ENCODE measurements at places on chromosomes 4 and X.
A peak's percentile ranks its signal among the peaks of the same experiment; 100 is the strongest.

- DNase-seq: no peak
Observed at GRCh38 chrX:96971812-96972211, 88.1 kb downstream of the RPA4 start.

- DNase-seq: peak; percentile 92
Observed at GRCh38 chrX:48021026-48021900, 14.5 kb downstream of the SPACA5 start.

DNA sequence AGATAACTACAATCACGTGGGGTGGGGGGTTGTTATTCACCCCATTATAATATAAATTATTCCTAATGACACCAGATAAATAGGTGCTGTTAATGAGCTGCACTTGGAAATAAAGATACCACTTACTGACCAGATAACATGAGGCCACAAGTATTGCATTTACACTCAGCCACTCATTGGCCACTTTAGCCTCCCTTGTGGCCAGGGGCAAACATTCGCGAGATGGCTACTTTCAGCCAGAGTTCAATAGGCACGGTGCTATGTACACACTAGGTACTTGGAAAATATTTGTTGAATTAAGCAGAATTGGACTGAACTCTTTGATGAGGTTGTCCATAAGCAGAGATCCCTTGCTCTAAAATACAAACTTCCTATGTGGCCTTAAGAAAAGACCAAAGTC is 713.7 kb upstream of the TENM3 start:
- DNase-seq: no peak

GRCh38 chr4:36676139-36677050 is 395.0 kb downstream of the DTHD1 start:
- DNase-seq: peak; percentile 0

- no peak for DNase-seq
Observed at GRCh38 chr4:32129967-32130366, 1409.8 kb downstream of the PCDH7 start.

GRCh38 chr4:7266525-7267292 is 74.4 kb downstream of the SORCS2 start:
- no peak for DNase-seq

- DNase-seq: no peak
Observed at GRCh38 chrX:108426262-108426661, 12.0 kb downstream of the COL4A6 start.

GRCh38 chr4:11131491-11131890 is 297.2 kb downstream of the HS3ST1 start:
- DNase-seq: no peak

- DNase-seq: no peak
Observed at GRCh38 chr4:81634165-81634564, 162.5 kb upstream of the RASGEF1B start.

GRCh38 chrX:97397371-97397770 is 513.7 kb downstream of the RPA4 start:
- DNase-seq: no peak

DNA sequence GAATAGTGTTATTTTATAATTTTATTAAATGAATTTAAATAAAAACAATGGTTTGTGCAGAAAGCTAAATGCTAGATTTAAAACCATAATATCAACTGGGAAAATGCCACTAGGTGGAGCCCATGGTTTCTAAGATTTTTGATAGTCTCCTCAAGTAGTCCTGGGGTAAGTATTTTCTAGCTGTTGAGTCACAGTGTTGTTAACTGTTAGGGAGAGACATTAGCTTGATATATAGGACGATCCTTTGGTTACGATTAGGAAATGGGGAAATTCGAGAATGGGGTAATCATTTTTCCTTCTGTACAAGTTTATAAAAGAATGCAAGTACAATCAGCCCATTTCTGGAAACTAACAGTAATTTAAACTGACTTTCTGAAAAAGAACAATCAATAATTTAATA is 378.4 kb downstream of the ANKRD50 start:
- DNase-seq: peak; percentile 66

- no peak for DNase-seq
Observed at GRCh38 chrX:12867685-12868084, 813 bp downstream of the TLR7 start.

- DNase-seq: no peak
Observed at GRCh38 chr4:101807351-101807750, 16.8 kb downstream of the BANK1 start.

DNA sequence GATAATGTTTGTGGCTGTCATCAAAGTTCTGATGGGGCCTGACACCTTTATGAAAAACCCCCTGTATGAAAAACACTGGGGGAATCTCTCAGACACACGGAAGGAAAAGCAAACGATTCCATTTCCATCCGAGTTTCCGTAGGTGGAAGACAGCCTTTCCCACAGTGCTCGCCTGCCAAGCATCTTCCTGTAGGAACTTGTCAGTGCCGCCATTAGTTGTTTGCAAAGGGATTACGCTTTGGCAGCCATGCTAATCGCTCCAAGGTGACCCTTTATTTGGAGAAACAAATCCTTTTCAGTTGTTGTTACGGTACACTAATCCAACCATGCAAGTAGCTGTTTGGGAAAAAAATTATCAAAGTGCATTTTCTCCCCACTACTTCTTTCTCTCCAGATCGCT is 44.4 kb upstream of the STOX2 start:
- peak; percentile 54 for DNase-seq

GRCh38 chr4:7166981-7167700 is 25.2 kb upstream of the SORCS2 start:
- no peak for DNase-seq

- no peak for DNase-seq
Observed at GRCh38 chr4:152968806-152969394, 32.8 kb downstream of the FHDC1 start.

DNA sequence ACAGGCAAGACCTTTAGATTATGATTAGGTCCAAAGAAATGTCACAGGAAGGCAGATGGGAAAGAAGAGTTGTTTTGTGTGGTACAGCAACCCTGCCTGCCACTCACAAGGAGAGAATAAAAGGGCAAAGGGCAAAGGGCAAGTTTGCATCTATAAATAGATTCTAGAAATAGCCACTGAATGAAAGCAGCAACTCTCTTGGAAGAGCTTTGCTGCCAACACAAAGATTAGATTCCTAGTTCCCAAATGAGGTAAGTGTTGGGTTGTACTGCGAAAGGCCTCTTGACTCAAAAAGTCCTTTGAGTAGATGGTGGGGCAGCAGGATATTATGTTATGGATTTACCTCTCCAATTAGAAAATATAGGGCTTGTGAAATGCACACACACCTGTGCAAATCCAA is 61.2 kb downstream of the MOSPD2 start:
- no peak for DNase-seq

GRCh38 chr4:173317004-173317403 is 17.2 kb downstream of the HMGB2 start:
- DNase-seq: peak; percentile 44

- no peak for DNase-seq
Observed at GRCh38 chrX:11733614-11734013, 24.4 kb upstream of the MSL3 start.

- no peak for DNase-seq
Observed at GRCh38 chr4:103497692-103498091, 222.1 kb downstream of the TACR3 start.

DNA sequence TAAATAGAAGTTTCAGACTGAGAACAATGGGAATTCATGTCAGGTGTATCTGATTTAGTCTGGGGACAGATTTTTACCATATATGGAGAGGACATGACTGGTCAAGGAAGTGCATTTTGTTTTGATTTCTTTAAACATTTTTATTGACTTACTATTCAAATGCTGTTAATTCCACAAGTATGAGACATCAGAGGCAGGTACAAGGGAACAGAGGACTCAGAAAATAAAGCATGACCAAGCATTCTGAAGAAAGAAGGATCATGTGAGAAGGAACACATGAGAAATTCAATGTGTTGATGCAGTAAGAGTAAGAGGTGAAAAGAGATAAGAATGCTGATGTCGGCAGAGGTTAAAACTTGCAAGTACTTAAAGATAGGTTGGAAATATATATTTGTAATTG is 1452.6 kb downstream of the PCDH7 start:
- no peak for DNase-seq

- DNase-seq: no peak
Observed at GRCh38 chrX:1387141-1387776, 4.7 kb downstream of the SLC25A6 start.

DNA sequence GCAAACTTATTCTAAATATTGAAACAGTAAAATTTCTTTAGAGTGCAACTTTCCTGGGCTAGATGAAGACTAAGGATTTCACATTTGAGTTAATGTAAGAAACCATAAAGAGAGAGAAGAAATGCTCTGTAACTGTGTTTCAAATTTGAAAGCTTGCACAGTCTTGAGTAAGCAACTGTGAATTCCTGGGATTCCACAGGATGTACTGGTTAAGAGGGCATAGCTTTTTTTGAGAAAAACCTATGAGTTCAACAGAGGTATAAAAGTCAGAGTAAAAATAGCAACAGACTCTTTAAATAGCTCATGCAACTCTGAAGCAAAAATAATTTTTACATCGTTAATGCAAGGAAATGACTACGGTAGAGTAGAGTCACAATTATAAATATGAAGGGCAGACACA is 25.5 kb downstream of the ZNF330 start:
- DNase-seq: no peak

DNA sequence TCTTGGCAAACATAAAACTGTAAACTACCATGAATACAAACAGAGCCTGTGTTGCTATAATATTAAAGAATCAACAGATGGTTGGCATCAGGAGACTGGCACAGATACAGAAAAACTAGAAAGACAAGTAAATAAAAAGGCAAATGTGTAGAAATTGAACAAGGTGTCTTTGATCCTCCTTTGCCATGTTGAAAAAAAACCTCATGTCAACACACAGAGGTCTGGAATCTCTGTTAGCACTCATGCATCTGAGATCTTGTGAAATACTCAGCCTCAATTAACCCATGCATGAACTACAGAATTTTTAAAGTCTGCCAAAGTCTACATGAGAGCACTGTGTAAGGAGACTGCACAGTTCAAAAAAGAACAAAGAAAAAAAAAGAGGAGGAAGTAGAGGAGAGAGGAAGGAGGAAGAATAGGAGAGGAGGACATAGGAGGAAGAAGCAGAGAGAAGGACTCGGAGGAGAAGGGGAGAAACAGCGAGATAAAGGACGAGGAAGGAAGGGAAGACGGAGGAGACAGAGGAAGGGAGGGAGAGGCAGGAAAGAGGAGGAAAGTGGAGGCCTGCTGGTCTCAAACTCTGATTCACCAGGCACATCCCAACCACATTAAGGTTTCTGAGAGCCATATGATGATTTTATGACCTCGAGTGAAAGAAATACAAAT is 52.8 kb downstream of the PRDM5 start:
- no peak for DNase-seq

GRCh38 chr4:124278477-124278876 is 434.1 kb downstream of the ANKRD50 start:
- DNase-seq: no peak

- DNase-seq: peak; percentile 23
Observed at GRCh38 chrX:23435575-23435974, 100.9 kb downstream of the PTCHD1 start.

GRCh38 chrX:5559386-5559785 is 669.3 kb downstream of the NLGN4X start:
- DNase-seq: no peak

DNA sequence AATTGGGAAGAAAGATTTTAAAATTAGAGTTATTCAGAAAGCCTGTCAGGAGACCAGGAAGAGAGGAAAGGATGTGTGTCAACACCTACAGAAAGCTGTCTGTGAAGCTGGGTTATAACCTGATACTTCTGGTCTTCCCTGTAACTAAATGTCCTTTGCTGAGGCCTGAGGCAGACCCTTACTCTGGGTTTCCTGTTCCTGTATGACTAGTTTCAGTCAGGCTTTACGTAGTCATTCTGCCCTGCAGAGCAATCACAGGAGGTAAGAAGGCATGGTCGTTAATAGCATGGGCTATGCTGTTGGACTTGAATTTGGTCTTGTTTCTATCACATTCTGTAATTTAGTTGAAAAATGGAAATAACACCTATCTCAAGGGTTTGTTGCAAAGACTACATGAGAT is 110.5 kb upstream of the IGFBP7 start:
- DNase-seq: no peak

DNA sequence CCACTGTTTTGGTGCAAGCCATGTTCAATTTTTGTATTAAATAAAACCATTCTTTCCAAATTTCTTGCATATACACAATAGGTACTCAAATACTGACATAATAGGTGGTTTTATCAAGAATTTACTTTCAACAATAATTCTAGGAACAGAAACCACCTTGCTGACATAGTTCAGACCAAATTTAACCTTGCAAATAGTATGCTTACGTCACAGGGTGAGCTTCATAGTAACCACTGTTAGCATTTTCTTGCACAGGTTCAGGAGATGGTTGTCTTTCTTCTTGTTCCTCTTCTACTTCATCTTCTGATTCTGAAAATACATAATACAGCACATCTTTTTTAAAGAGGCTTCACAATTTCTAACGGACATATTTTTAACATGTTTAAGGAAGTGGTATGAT is 17.6 kb downstream of the G3BP2 start:
- DNase-seq: no peak

GRCh38 chrX:25143596-25143995 is 127.8 kb upstream of the ARX start:
- peak; percentile 21 for DNase-seq

GRCh38 chr4:121091941-121092340 is 19.6 kb upstream of the NDNF start:
- no peak for DNase-seq

DNA sequence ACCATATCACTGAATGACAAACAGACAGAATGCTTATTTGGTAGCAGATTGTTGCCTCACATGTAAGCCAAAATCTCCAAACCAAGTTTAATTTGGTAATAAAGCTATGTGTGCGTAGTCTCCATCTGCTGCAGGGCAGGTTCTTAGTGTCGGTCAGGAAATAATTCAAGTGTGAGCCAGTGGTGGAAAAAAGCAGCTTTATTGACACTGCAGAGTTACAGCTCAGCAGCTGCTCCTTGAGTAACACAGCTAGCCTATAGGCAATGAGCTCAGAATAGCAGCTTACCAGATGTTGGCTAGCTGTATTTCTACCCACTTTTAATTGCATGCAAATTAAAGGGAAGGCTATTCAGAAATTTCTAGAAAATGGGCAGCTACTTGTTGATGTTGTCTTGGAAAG is 757.8 kb upstream of the HS3ST1 start:
- peak; percentile 3 for DNase-seq

DNA sequence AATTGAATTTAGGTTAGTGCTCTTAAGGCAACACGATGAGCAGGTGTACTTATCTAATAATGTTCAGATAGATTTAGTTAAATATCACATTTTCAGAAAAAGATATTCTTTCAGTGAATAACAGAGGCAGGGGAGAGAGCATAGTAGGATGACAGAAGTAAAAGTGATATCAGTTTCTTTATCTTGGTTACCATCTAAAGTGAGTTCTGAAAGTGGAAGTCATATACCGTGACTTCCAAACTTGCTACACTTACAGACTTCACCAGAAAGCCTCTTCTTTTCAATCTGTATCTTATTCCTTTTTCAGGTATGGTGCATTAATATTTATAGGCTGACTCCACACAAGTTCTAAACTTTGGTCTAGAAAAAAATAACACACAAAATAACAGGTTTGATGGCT is 124.9 kb downstream of the POU4F2 start:
- no peak for DNase-seq

DNA sequence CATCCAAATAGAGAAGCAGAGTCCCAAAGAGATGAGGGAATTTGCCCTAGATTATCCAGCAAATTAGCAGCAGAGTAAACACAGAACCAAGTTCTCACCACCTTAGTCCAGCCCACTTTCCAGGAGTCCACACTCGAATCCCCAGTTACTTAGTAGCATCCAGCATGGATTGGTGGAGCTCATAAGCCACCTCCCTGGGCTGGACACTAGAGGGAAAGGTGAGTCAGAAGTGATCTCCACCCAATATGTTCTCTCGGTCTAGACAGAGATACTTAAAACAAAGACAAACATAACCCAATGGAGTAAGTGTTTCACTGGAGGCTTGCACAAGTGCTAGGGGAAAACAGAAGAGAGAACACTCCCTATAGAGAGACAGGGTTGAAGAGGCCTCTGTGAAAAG is 105.1 kb upstream of the CPEB2 start:
- DNase-seq: no peak

All from NCI-H82 (cell line).